Thoracic aorta (tissue), 2 donors: ENCODE measurements at places on chromosomes 16 and 17. TPM values are rescaled to one million over a fixed set of nuclear protein-coding genes. Genes with fewer than 3 reads are reported as not detected.
A peak's percentile ranks its signal among the peaks of the same experiment; 100 is the strongest.

DNA sequence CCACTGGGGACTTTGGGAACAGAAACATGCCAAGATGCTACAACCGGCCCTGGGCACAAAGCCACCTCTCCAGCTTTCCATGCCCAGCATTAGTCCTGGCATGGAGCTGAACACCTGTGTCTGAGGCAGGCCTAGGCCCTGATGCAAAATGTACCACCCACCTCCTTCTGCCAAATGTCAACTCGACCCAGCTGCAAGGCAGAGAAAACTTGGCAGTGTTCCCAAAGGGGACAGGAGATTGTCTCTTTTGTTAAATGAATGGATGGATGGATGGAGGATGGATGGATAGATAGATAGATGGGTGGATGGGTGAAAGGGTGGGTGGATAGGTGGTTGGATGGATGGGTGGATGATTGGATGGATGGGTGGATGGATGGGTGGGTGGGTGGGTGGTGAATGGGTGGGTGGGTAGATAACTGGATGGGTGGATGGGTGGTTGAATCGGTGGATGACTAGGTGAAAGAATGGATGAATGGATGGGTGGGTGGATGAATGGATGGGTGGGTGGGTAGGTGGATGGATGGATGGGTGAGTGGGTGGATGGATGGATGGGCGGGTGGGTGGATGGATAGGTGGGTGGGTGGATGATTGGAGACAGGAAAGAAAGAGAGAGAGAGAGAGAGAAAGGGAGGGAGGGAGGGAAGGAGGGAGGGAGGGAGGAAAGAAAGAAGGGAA, 73.4 kb upstream of the TNRC6C start:
- DNase-seq, result no peak

GRCh38 chr17:1122533-1123392, 57.0 kb downstream of the ABR start:
- DNase-seq, result no peak

DNA sequence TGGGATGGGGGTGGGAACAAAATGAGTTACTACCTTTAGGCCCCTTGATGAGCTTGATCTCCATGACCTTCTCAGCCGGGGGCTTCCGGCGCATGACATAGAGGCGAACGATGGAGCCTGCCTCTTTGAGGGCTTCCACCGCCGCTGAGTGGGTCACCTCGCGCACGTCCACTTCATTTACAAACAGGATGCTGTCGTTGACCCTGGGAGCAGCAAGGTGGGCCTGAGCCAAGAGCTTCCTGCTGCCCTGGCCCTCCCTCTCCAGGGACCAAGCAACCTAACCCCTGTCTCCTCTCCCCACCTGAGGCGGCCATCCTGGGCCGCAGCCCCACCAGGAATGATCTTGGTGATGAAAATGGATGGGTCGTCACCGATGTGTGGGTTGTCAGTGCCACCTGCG, 16.2 kb downstream of the DLG4 start:
- DNase-seq, result no peak

GRCh38 chr16:68710211-68710610, 26.9 kb upstream of the CDH1 start:
- no peak for DNase-seq

DNA sequence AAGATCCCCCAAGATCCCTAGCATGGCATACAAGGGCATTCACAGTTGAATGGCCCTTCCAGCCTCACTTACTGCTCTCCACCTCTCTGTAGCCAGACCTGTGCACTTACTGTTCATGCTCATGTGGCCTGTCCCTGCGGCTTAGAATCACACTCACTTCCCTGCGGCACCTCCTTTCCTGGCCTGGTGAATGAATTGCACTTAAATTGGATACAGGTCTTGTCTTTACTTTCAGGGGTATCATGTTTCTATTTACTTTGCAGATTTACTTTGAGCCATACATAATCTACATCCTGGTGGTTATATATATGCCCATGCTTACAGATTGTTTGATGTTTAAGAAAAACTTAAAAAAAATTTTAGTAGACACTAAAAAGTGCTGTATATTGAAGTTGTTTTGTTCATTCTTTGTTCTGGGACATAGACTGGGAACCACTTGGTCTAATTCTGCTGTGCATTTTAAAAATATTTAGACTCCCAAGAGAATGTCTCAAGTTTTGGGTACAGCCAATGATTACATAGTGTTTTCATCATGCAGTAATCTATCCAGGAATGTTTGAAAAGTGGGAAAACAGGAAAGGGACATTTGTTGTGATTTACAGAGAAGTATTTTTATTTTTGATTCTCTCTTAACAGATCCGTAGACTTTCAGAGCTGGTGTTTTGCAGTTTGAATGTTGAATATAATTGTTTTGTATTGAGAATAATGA, 63.9 kb downstream of the NUP88 start:
- DNase-seq, result no peak

- no peak for DNase-seq
Observed at GRCh38 chr17:75403131-75403530, 2.3 kb downstream of the GRB2 start.

DNA sequence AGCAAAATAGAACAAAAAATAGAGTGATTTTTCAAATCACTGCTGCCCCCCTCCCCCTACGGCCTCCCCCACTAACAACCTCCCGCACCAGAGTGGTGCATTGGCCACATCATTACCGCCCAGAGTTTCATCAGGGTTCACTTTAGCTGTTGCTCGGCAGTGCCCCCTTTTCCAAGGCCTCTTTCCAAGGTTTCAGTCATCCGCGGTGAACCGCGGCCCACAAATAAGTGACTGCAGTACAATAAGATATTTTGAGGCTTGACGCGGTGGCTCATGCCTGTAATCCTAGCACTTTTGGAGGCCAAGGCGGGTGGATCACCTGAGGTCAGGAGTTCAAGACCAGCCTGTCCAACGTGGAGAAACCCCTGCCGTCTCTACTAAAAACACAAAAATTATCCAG, 180.0 kb downstream of the MAF start:
- DNase-seq, result no peak

- no peak for DNase-seq
Observed at GRCh38 chr16:57541754-57542435, 548 bp upstream of the ADGRG5 start.

DNA sequence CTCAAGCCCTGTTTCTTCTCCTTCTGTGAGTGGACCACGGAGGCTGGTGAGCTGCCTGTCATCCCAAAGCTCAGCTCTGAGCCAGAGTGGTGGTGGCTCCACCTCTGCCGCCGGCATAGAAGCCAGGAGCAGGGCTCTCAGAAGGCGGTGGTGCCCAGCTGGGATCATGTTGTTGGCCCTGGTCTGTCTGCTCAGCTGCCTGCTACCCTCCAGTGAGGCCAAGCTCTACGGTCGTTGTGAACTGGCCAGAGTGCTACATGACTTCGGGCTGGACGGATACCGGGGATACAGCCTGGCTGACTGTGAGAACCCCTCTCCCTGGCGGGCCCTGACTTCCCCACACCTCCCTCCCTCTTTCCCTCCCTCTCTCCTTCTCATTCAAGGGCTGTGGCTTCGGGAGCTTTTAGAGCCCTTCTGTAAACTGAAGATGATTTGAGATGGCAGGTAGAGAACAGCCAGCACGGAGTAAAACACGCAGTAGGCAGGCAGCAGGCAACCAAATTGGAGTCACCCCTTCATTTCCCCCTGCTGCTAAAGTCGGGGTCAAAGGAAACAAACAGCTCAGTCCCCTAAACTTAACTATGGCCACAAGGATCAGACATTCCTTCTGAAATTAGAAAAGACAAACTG, 3.9 kb downstream of the SPACA3 start:
- DNase-seq, result no peak

GRCh38 chr17:1324201-1324771, 44.8 kb downstream of the TRARG1 start:
- no peak for DNase-seq

GRCh38 chr17:71881041-71881440, 239.8 kb upstream of the SOX9 start:
- DNase-seq, result no peak

- no peak for DNase-seq
Observed at GRCh38 chr17:70366386-70366785, 197.1 kb downstream of the KCNJ2 start.

GRCh38 chr16:82323171-82323570, 153.1 kb upstream of the MPHOSPH6 start:
- no peak for DNase-seq

- DNase-seq, result no peak
Observed at GRCh38 chr16:19994466-19995170, 79.1 kb downstream of the GPR139 start.

DNA sequence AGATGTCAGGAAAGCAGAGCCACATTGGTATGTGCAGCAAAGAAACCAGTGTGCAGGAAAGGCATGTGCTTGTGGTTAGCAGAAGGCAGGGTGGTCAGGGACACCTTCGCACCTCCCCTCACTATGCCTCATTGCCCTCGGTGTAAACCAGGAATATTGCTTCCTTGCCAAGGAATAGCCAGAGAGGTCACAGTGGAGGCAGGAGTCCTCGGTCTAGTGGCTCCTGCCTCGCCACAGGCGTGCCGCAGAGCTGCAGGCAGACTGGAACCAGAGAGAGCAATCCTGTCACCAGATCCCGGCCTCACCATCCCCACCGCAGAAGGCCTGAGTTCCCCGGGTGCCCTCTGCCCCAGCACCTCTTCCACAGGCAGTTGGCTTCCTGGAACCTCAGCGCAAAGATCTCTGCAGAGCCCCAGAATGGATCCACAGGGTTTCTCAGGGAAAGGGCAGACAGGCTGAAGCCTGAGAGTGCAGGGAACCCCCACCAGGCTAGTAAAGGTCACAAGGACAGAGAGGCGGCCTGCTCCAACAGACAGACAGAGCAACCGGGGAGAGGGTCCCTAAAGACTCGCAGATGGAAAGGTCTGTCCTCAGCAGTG, 21.6 kb downstream of the CCDC182 start:
- DNase-seq, result no peak

GRCh38 chr17:69558796-69559195, 144.3 kb downstream of the MAP2K6 start:
- DNase-seq, result no peak

GRCh38 chr16:82432261-82432660, 194.5 kb upstream of the CDH13 start:
- DNase-seq, result no peak

DNA sequence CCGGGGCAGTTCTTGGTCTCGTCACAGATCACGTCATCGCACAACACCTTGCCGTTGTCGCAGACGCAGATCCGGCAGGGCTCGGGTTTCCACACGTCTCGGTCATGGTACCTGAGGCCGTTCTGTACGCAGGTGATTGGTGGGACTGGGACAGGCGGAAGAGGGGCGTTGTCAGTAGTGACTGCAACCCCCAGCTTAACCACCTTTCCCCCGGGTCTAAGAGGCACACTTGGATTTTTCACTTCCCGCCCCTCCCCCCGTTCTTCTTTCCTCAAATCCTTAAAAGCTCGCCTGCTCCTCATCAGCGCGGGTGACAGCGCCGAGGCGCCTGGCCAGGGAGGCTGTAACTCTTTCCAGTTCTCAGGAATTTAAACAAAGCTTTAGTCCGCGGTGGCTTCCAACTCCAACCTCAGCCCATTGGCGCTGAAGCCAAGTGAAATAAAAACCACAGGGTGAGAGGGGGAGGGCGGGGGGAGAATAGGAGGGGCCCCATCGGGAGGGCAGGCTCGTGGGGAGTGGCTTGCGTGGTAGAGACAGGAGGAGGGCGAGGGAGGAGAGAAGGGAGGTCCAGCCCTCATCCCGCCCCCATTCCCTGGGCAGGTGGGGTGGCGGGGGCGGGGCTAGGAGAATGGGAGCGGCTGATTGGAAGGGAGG, 1.5 kb downstream of the COL1A1 start:
- peak; percentile 85 for DNase-seq

GRCh38 chr17:17793378-17794214, 43.2 kb downstream of the SREBF1 start:
- DNase-seq, result no peak

DNA sequence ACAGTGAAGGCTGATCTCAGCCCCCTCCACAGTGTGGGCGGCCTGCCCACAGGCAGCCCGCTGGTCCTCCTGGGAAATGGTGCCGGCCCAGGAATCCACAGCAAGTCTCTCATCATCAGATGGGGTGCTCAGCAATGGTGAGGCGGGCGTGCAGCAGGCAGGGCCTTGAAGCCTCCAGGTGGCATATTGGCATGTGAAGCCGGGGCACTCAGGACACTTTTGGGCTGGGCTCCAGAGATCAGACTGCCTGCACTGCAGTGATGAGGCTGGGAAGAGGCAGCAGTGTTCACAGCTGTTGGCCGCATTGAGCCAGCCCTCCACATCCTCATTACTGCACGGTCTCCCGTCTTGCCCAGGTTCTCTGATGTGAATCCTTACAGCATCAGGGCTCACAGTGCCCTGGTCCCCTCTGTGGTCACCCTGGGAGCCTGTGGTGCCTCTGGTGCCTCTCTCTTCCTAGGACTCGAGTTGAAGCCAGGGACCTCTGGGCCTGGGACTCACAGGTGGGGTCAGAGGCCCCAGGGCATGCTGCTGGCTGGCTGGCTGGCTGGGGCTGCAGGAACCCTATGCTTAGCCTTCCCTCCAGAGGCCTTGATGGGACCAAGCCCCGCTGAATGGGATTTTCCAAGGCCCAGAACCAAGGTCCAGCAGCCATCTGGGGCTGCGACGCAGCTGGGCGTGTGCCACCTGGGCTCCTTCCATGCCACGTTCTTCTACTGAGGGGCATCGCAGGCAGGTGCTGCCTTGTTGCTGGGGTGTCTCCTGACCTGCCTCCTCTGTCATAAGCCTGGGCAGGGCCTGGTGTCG, 48.6 kb downstream of the TNFRSF13B start:
- DNase-seq, result no peak

DNA sequence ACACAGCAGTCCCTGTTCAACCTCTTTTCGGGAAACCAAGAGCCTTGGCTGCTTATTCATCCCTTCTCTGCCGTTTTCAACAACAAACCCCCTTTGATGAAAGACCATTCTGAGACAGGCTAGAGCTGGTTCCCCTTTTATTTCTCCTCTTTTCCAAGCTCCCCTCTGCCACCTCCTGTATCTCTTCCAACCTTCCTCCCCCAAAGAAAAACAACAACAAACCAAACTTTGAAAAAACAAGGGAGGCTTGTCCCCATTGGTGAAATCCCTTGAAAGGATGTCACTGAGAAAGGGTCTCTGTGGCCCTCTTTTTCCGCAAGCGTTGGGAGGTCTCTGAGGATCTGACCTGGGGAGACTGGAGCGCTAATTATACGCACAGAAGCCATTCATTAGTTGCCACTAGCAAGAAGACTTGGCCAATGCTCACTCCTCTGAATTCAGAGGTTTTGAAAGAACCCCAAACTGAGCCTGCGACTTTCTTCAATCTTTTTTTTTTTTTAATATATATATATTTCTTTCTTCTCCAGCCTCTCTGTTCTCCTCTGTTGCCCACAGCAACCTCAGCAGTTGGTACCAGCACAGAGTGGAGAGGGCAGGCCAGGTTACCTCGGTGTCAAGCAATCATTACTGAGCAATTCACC, 101.4 kb downstream of the PITPNC1 start:
- DNase-seq, result no peak

RAP1GAP2 gene
- total RNA-seq, result 12.4 TPM

PABPN1L gene
- not detected for total RNA-seq

SLC16A13 gene
- not detected for total RNA-seq

KIF2B gene
- total RNA-seq, result not detected

KCNAB3 gene
- total RNA-seq, result not detected

CSH1 gene
- not detected for total RNA-seq

USP6 gene
- 2.0 TPM for total RNA-seq

PMFBP1 gene
- 0.21 TPM for total RNA-seq
